BE2C (cell line): ENCODE measurements at places on chromosomes 5 and 9.

- DNase-seq, result no peak
Measured at GRCh38 chr9:113573046-113573958, 109.8 kb downstream of the RGS3 start.

DNA sequence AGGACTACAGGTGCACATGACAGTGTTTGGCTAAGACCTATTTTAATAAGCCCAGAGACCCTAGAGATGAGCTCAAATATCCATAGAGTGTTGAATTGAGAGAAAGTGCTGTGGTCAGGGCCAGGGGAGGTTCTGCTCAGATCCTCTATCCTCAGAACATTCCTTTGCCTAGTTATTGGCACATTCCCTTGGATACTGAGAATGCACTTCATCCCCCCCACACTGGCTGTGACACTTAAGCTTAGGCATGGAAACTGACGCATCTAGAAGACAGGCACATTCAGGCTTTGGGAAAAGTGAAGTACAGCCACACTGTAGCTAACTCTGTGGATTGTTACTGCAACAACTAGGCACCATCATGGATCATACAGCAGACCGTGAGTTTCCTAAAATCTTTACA lies 27.1 kb upstream of the RASGRF2 start:
- DNase-seq, result no peak

DNA sequence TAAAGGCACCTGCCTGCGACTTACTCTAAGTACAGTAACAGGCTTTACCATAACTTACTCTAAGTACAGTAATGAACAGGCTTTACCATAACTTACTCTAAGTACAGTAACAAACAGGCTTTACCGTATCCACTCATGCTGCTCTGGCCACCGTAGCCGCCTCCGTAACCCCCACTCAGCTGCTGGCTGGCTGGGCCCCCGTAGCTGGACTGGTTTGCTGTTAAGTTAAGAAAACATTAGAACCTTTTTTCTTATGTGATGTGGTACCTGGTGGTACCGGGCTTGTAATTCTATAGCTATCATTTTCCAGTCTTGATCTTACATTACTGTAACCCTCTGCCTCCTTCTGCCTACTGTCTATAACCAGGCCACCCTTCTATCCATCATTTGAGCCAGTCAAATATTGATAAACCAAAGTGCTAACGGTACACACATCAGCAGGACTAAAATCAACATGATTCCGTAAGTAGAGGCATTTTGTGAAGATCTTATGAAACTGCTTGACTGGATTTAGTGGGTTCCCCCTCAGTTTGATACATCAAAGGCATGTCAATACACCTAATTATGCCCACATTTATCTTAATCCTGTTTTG lies 7.4 kb downstream of the HNRNPH1 start:
- no peak for DNase-seq

GRCh38 chr5:32499261-32499660 lies 54.7 kb upstream of the ZFR start:
- DNase-seq, result no peak
